ENCODE measurements at places on chromosomes 1 and 21.

GRCh38 chr1:87718241-87718950 lies 389.7 kb downstream of the LMO4 start:
- DNase-seq = no peak

GRCh38 chr21:45613396-45613795 lies 30.1 kb upstream of the PCBP3 start:
- no peak for DNase-seq

GRCh38 chr1:92123868-92124267 lies 43.7 kb downstream of the BTBD8 start:
- DNase-seq = no peak

- no peak for DNase-seq
Observed at GRCh38 chr1:26282401-26282918, 2.6 kb downstream of the SH3BGRL3 start.

GRCh38 chr1:53401813-53402745 lies 57.1 kb upstream of the DMRTB1 start:
- no peak for DNase-seq

DNA sequence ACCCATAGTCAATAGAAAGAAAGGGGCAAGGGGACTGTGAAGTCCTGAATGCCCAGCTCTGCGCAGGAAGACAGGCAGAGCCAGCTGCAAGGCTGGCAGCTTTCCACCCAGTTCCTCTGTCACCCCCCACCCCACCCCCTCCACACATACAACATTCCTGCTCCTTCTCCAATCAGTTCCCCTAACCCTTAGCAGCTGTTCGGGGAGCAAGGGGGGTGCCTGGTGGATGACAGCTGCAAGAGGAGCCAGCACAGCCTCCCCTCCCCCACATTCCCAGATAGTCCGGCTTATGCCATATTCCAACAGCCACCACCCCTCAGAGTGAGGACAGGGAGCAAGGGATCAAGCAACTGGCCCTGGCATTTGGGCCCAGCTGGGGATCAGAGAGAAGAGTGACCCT lies 9.7 kb downstream of the ARHGEF2 start:
- no peak for DNase-seq

Measured in NCI-H748 treated with DMSO at 0.1 percent for 48 hours (cell line).